ENCODE measurements at places on chromosomes 6 and 20.
A peak's percentile ranks its signal among the peaks of the same experiment; 100 is the strongest.

DNA sequence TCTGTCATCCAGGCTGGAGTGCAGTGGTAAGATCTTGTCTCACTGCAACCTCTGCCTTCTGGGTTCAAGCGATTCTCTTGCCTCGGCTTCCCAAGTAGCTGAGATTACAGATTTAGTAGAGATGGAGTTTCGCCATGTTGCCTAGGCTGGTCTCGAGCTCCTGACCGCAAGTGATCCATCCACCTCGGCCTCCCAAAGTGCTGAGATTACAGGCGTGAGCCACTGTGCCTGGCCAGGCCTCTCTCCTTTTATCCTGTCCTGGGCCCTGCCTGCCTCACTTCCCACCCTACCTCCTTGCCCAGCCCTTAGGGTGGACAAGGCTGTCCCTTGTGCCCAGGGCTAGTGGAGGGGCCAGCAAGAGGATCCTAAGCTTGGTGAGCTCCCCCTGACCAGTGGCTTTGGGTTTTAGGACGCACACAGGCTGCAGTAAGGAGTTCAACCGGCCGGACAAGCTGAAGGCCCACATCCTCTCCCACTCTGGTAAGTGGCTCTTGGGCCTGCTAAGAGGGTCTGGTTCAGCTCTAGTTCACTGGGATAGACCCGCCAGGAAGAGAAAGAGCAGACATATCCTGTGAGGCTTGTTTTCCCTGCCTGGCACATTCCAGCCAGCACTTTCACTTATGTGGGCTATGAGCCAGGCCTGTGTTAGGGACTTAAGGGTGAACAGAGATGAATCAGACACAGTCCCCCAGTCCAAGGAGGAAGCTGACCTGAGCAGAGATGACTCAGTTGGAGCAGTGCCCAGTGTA, 21.9 kb upstream of the CHMP4B start:
- no peak for DNase-seq

DNA sequence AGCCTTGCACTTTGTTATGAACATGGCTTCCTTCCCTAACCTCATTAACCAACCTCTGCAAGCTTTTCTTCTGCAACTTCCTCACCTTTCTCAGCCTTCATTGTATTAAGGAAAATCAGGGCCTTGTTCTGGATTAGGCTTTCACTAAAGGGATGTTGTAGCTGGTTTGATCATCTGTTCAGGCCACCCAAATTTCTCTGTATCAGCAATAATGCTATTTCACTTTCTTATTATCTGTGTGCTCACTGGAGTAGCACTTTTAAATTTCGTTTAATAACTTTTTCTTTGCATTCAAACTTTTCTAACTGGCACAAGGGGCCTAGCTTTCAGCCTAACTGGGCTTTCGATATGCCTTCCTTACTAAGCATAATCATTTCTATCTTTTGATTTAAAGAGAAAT, 96.7 kb downstream of the GFRAL start:
- DNase-seq = no peak

GRCh38 chr6:138454981-138455706, 44.1 kb downstream of the NHSL1 start:
- DNase-seq = peak; percentile 49

DNA sequence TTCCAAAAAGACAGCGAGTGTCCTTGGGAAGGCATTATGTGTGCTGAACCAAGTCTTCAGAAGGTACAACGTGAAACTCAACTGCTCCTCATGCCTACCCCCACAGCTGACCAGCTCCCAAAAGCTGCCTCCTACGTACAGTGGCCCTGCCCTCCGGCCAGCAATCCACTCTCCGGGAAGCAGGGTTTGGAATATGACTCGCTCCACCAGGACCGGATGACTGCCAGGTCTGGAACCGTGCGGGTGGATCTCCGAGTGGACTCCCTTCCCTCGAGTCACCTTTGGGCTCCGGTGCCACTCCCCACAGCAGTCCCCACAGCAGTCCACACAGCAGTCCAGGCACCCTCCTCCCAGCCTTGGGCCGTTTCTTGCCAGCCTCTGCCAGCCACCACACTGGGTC, 4.3 kb downstream of the ZBTB46 start:
- DNase-seq = no peak

- no peak for DNase-seq
Observed at GRCh38 chr6:167872538-167873210, 46.0 kb downstream of the AFDN start.

GRCh38 chr20:18034039-18034438, 23.7 kb downstream of the OVOL2 start:
- DNase-seq = no peak

GRCh38 chr6:143486752-143487151, 24.8 kb downstream of the FUCA2 start:
- DNase-seq = no peak

DNA sequence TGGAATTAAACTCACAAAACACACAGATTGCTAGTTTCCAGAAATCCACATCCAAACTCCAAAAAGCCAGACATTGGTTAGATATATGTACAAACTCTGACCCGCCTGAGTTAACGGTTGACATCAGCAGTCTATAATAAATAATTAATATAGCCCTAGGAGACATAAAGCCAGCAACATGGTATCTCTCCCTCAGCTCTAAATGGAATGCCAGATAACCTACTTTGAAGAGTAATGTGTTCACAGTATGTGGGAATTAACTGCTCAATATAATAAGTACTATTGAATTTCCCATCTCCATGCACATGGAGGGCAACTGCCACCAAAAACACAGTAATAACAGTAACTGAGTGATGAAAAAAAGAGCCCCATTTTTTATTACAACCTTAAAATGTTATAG, 383.2 kb downstream of the CD83 start:
- no peak for DNase-seq

GRCh38 chr6:157173776-157174175, 149.5 kb downstream of the TMEM242 start:
- no peak for DNase-seq

DNA sequence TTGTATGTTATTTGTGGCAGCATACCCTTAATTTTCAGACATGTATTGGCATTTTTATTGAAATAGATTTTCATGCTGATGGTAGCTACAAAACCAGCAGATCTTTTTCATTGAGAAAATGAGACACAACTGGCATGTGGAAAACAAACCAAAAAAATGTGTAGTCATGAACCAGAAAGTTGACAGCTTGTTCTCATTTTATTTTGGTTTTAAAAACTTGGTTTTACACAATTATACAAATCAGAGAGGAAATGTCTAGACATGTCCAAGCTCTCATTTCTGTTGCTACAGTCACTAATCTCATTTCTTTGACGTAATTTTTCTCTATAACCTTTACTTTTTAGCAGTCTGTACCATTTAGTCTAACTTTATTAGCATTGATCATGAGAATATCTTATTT, 85.4 kb downstream of the GRIK2 start:
- DNase-seq = no peak

- DNase-seq = no peak
Observed at GRCh38 chr20:57808264-57809070, 98.7 kb upstream of the PMEPA1 start.

DNA sequence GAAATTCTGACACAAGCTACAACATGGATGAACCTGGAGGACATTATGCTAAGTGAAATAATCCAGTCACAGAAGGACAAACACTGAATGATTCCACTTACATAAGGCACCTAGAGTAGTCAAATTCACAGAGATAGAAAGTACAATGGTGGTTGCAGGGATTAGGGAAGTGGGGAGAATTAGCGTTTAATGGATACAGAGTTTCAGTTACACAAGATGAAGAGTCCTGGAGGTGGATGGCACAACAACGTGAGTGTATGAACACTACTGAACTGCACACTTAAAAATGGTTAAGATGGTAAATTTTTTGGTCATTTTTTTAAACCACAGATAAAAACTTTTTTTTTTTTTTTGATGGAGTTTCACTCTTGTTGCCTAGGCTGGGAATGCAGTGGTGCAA, 24.7 kb downstream of the MOCS3 start:
- DNase-seq = no peak

DNA sequence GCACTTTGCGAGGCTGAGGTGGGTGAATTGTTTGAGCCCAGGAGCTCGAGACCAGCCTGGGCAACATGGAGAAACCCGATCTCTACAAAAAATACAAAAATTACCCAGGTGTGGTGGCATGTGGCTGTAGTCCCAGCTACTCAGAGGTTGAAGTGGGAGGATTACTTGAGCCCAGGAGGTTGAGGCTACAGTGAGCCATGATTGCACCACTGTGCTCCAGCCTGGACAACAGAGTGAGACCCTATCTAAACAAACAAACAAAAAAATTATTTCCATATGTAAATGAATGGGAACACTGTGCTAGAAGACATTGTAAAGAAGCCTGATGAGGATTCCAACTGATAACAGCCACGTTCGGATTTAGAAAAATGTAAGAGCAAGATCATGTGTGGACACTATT, 154.2 kb downstream of the ZFP64 start:
- DNase-seq = no peak

GRCh38 chr6:81293896-81294295, 458.6 kb downstream of the TENT5A start:
- no peak for DNase-seq

DNA sequence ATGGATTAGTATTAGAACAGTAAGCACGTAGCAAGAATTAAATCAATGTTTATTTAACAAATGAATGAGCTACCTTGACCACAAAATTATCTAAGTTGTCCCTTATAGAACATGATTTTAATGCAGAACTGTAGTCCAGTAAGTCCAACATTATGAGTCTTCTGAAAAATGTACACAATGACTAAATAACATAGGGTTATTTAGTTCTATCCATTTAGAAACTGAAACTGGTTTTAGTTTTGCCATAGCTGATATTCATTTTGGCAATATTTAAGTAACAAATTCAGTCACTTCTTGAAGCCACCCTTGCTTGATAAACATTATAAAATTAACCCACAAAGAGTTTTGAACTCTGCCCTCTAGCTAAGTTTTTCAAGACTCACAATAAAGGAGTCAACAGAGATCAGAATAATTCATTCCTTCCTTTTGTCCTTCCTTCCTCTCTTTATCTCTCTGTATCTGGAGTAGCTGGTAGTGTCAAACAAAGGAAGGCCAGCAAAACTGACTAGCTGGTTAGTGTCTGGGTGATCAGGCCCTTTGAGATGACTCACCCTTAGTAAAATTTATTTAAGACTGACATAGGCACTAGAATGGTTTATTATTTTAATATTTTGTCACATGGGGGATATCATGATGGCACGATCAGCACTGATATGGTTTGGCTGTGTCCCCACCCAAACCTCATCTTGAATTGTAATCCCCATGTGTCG, 115.1 kb downstream of the BTBD9 start:
- no peak for DNase-seq

GRCh38 chr20:8213831-8214587, 81.9 kb downstream of the PLCB1 start:
- no peak for DNase-seq

DNA sequence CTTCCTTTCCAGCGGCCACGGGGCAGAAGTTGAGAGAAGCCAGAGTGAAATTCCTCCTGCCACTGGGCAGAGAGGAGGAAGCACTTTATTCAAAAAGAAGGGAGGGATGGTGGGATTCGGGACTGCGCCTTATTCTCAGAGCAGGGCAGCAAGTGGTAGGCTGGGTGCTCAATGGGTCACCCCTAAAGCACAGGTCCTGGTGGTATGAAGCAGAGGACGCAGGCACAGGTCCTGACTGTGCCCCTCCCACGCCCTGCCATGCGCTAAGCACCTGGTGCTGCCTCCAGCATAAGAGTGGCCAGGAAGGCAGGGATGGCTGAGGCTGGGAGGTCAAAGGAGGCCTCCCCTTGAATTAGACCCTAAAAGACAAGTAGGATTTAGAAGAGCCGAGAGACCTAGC, 4.9 kb upstream of the GRM4 start:
- DNase-seq = no peak

DNA sequence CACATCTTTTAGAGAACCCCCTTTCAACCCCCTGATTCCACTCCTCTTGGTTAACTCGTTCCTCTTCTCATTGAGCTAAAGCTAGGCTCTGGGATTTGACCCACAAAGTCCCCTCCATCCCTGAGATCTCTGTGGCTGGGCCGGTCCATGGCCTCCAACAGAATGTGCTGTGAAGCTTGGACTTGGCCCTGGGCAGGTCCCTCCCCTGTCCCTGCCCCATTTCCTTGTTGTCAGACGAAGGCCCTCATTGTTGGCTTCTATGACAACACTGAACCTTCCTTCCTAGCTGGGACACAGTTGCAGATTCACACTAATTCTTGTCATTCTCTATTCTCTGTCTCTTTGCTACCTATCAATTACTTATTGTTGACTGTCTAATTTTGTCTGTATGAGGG, 156.1 kb downstream of the SYCP2 start:
- no peak for DNase-seq

GRCh38 chr20:675033-675452, 559 bp downstream of the SCRT2 start:
- DNase-seq = no peak

DNA sequence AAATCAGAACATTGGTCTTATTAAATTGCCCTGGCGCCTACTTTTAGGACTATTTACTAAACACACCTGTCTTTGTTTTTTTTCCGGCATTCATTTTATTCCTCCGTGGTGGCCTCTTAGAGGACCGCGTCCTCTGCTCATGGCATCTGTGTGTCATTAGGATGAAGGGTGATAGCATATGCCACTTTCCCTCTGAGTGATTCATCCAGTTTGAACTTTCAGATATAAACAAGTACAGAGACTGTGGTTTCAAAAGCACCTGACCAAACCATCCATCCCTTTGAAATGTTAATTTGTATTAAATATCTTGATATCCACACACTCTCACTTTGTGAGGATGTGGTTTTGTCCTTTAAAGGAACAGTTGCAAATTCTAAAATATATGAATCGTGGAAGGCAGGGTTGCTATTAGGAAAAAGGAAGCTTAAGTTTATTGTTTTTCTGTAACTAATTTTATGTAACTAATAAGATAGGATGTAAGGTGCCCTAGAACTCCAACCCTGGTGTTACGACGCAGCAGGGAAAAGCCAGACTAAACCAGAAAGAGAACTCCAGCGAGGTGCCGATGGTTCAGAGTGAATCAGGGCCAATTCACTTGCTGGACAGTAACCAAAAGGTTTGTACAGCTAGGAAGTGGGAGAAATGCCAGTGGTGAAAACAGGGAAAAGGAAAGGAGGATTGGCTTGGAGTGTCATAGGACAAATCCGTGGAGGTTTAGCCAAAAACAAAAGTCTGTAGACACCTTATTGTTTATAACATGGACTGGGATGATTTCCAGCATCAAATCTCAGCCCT, 98.7 kb downstream of the SHLD1 start:
- no peak for DNase-seq

GRCh38 chr20:25376886-25377285, 13.7 kb downstream of the ABHD12 start:
- DNase-seq = no peak

DNA sequence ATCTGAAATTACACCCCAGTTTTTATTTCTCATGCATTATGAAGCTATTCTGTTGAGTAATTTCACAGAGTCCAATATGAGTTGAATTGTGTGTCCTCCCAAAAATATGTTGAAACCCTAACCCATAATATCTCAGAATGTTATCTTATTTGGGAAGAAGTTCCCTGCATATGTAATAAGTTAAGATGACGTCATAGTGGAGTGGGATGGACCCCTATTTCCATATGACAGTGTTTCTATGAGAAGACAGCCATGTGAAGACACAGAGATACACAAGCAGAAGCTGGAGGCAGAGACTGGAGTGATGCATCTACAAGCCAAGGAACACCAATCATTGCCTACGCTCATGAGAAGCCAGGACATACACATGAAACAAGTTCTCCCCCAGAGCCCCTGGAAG, 81.3 kb downstream of the RFPL4B start:
- DNase-seq = no peak

- DNase-seq = no peak
Observed at GRCh38 chr6:112330879-112331265, 16.3 kb upstream of the RFPL4B start.

- DNase-seq = no peak
Observed at GRCh38 chr6:99295276-99295675, 54.2 kb downstream of the FAXC start.

GRCh38 chr20:52035977-52036376, 155.6 kb downstream of the ZFP64 start:
- DNase-seq = no peak

Data from activated T-cell treated with anti-CD3 and anti-CD28 coated beads, Interleukin-2, amount 50 U/mL, for 72 hours (primary cell).